Right hindlimb (tissue), 1 donor: ENCODE measurements at places on chromosomes 3 and 15.

- no peak for DNase-seq
Observed at GRCh38 chr3:95434491-95434890, 1371.6 kb downstream of the NSUN3 start.

GRCh38 chr3:105780107-105780506 is 88.7 kb downstream of the CBLB start:
- DNase-seq, result no peak

GRCh38 chr3:184676927-184677326 is 34.9 kb downstream of the MAGEF1 start:
- DNase-seq, result no peak

- no peak for DNase-seq
Observed at GRCh38 chr15:61467823-61468222, 238.7 kb upstream of the RORA start.

DNA sequence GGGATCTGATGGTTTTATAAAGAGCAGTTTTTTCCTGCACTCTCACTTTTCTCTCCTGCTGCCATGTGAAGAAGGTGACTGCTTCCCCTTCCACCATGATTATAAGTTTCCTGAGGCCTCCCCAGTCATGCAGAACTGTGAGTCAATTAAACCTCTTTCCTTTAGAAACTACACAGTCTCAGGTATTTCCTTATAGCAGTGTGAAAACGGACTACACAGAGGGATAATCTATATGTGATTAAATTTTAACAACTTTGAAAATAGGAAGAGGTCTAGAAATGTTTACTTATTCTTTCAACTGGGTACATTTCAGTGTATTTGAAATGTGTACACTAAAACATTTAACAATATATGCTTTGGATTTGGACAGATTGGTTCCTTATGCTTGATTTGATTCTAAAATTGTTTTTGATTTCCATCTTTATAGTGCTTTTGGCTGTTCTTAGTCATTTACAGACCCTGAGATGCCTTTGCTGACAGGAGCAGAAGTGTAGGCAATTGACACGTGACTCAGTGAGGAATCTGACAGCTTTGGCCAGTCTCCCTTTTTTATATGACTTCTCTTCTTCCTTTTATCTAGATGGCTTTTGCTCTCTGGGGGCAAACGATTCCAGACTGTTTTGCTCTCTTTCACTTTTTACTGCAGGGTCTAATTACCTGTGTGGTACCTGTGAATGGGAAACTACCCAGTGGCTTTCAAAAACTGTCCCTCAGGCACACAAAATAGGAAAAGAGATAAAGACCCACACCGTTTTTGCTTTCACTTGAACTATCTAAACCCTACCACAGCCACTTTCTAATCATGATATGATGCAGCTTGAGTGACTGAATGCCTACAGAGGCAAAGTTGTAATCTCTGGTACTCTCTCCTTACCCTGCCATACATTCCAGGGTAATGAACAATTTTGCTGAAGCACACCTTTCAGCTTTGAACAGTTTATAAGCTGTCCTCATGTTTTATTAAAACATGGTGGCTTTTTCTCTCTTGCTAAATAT is 422.6 kb downstream of the ROBO1 start:
- no peak for DNase-seq

DNA sequence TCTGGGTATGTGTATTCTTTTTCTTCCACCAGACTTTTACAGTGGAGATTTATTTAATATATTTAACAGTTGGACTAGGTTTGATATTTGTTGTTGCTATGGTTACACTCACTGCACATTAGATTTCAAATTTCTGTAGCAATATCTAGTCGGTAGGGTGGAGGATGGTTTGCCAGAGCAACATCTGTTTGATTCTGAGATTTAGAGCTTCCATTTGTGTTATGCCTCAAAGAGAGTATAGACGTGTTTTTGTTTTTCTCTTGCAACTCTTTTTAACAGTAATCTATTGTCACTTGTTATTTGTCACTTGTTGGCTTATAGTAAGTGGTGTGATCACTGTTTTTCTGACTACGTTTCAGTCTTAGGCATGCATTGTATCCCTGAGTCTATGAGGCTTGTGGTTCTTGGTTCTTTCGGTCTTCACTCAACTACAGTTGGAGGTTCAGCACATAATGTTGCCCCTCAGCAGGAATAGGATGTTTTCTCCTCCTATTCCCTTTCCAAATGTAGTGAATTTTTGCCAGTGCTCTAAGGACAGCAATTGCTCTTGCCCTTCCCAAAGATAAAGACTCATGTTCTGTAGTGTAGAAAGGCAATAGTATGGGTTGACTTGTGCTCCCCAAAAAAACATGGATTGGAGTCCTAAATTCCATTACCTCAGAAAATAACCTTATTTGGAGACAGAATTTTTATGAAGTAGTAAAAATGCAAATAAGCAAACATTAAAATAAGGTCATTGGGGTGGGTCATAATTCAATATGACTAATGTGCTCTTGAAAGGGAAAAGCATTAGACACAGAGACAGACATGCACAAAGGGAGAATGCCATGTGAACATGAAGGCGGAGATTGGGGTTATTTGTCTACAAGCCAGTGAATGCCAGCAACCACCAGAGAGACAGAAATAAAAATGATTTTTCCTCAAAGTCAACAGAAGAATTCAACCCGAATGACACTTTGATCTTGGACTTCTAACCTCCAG is 692.1 kb downstream of the DIPK2A start:
- DNase-seq, result no peak

- peak; percentile 68 for DNase-seq
Observed at GRCh38 chr3:150308037-150308319, 100.1 kb upstream of the TSC22D2 start.

- no peak for DNase-seq
Observed at GRCh38 chr3:64888165-64888564, 200.4 kb upstream of the ADAMTS9 start.

DNA sequence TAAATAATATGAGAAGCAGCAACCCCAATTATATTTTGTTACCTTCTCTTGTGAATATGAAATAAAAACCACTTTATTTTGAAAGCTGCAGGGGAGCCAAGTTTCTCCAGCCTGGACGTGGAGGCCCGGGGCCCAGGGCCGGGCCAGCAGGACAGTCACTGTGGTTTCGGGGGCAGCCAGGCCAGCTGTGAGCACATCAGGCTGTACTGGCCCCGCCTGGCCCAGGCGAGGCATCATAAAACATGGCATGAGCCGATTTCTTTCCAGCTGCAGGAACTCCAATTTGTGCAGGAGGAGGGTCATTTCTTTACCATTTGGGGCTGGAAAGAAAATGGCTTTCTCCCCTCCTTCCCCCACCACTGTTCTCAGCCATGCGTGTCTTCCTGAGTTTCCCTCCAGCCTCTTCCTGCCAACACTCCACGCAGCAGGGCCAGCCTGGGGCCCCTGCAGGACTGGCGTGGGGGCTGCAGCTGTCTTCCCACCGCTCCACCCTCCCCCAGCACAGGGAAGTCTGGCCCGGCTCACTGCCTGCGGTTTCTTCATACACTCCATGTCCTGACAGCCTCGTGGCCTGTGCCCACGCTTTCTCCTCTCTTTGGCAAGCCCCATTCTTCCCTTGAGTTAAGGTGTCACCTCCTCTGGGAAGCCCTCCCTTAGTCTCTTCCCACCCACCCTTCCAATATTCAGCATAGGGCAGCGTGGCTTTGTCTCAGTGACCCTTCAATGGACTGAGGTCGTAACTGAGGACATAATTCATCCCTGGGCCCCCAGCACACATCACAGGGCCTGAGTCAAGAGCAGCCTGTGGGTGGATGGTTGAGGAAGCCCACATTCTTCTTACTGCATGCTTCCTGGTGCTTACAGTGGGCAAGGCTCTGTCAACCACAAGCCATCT is 135.8 kb downstream of the CHSY1 start:
- DNase-seq, result peak; percentile 92

DNA sequence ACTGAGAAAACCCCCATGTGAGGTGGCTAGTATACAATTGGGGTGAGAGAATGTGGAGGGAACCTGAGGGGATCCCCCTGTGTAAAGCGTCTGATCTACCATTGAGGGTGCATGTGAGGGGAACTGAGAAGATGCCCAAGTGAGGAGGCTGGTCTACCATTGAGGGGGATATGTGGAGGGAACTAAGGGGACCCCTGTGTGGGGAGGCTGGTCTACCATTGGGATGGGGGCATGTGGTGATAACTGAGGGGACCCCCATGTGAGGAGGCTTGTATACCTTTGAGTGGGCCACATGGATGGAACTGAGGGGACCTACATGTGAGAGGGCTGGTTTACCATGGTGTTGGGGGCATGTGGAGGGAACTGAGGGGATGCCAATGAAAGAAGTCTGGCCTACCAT is 160.8 kb downstream of the FBLN2 start:
- DNase-seq, result no peak

- no peak for DNase-seq
Observed at GRCh38 chr15:42798802-42799201, 61.9 kb upstream of the CDAN1 start.

GRCh38 chr15:67108122-67108961 is 42.9 kb downstream of the SMAD3 start:
- no peak for DNase-seq

- DNase-seq, result peak; percentile 71
Observed at GRCh38 chr15:32952901-32953532, 235.2 kb downstream of the GREM1 start.

GRCh38 chr3:181862502-181862901 is 150.8 kb downstream of the SOX2 start:
- no peak for DNase-seq

DNA sequence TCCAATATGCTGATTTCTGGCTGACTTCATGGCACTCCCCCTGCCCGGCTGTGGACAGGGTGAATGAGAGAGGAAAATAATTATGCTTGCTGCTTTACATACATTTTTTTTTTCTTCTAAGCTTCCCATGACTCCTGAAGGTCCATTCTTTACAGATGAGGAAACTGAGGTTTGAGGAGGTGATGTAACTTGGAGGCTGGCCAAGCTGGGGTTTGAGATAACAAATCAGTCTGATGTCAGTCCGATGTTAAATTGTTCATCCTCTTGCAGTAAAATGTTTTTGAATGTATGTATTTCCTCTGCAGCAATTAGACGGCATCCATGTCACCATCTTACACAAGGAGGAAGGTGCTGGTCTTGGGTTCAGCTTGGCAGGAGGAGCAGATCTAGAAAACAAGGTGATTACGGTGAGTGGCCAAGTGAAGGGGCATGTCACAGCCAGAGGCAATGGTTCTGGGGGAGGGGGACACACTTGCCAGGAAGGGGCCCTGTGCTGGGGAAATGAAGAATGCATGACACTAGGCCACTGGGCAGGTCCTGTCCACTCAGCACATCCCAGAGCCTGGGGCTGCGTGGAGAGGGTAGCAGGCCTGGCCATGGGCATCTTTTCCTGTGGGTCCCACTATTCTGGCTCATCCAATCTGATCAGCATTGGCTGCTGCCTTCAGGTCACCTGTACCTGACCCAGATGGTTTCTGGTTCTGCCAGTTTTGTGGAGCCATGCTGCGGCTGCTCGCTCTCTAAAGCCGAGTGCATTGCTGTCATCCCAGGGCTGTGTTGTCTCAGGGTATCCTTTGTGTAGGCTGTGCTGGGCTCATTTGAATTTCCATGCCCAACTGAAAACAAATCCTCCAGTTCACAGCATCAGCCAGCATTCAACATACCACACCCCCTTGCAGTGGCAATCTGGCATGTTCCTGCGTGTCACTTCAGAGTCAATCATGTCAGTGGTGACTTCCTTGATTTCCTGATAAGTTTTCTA is 20.4 kb downstream of the STARD5 start:
- DNase-seq, result no peak

- no peak for DNase-seq
Observed at GRCh38 chr15:54120949-54121463, 142.8 kb downstream of the UNC13C start.

DNA sequence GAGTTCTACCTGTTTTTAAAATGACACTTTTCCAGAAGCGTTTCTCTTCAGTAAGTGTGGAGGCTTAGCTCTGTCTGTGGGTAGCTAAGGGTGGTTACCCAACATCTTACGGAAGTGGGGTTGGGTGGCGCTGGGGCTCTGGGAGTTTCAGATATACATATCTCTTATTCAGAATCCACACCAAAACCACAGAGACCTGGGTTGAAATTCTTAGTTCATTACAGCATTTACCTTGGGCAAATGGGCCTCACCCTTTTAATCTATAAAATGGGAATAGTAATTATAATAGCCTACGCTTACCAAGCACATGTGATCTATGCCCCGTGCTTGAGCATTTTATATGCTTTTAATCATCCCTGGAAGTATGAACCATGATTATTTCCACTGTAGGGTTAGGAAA is 9.4 kb downstream of the PTPRG start:
- DNase-seq, result no peak

- DNase-seq, result no peak
Observed at GRCh38 chr3:46609212-46609721, 3.1 kb upstream of the FAM240A start.

DNA sequence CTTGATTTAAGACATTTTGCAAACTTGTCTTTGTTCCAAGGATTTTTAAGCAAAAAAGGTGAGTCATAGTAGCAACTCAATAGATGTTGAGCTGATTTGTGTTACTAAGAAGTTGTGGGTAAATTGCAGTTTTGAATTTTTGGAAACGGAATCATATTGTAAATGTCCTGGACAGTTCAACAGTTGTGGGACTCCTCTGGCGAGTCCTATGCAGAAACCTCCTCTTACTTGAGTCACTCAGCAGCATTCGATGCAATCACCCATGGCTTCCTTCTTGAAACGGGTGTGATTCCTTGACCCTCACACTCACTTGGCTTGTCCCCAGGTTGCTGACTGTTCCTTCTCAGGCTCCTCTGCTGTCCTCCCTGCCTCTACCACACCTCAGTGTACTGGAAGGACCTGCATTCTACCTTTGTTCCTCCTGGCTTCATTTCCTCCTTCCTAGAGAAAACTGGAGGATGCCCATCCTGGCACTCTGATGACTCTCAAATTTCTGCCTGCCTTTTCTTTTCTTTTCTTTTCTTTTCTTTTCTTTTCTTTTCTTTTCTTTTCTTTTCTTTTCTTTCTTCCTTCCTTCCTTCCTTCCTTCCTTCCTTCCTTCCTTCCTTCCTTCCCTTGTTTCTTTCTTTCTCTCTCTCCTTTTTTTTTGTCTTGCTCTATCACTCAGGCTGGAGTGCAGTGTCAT is 52.8 kb upstream of the DGKG start:
- DNase-seq, result no peak

DNA sequence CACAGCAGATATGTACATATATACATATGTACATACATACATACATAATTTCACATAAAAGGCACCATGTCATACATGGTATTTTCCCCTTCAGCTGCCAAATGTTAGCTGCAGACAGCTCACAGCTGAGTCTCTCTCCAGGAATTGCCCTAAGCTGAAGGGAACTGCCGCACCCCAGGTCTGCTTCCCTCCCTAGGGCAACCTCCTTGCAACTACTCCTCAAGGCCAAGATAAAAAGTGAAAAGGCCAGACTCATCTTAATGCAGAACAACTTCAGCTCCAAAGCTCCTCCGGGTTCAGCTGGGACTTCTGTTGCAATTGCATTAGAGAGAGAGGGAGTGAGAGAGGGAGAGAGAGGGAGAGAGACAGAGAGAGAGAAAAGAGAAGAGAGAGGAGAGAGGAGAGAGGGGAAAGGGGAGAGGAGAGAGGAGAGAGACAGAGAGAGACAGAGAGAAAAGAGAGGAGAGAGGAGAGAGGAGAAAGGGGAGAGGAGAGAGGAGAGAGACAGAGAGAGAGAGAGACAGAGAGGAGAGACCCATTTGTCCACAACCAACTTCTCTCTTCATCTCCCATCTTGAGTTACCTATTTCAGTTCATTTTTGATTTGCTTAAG is 143.4 kb upstream of the HES1 start:
- no peak for DNase-seq
